ENCODE measurements at places on chromosomes 12 and 14.

DNA sequence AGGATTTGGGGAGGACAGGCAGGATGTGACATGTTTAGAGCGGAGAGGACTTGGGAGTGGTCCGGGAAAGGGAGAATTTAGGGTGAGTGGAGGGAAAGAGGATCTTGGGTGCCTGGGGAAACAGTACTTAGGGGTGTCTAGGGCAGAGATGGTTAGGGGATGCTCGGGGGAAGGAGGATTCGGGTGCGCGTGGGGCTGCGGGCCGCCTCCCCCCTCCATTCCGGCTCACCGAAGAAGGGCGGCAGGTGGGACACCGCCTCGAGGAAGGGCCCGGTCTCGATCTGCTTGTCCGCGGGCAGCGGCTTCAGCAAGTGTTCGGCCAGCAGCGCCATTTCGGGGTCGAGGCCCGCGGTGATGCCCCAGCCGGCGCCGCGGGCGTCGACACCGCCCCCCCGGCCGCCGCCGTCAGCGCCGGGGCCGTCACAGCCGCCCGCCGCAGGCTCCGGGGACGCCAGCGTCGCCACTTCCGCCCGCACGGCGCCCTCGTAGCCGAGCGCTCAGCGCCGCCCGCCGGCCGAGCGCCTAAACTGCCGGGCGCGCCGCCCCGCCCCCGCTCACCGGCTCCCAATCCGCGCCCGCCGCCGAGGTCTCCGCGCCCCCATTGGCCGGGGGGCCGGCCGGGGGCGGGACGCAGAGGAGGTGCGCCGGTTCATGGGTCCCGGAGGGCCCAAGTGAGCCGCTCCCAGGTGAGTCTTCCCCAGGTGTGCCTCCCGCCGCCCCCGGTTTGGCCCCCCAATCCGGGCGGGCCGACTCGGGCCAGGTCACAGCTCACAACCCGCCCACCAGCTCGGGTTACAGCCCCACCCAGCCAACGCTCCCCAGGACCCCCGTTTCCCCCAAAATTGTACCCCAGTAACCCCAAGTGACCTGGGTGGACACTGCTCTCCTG lies at the start of gene GLTP:
Gene GLTP (minus strand): TSS at position 499 of the 889 bp plus-strand sequence. CDS start 167 bp downstream, at position 332.
- peak; percentile 58 for DNase-seq

GRCh38 chr12:122072031-122072970 lies 6.3 kb upstream of the MLXIP start:
- DNase-seq, result peak; percentile 78

- DNase-seq, result no peak
Observed at GRCh38 chr12:12425616-12426015, 68.7 kb downstream of the BORCS5 start.

GRCh38 chr12:110282956-110283817 lies 2.1 kb downstream of the ATP2A2 start:
- no peak for DNase-seq
